ENCODE measurements at places on chromosomes 5 and 9.

GRCh38 chr9:83501565-83501964 lies 36.6 kb downstream of the FRMD3 start:
- no peak for DNase-seq

GRCh38 chr5:151047814-151048425 lies 27.5 kb downstream of the GPX3 start:
- DNase-seq = no peak

- DNase-seq = no peak
Observed at GRCh38 chr5:106699198-106699597, 971.5 kb downstream of the EFNA5 start.

DNA sequence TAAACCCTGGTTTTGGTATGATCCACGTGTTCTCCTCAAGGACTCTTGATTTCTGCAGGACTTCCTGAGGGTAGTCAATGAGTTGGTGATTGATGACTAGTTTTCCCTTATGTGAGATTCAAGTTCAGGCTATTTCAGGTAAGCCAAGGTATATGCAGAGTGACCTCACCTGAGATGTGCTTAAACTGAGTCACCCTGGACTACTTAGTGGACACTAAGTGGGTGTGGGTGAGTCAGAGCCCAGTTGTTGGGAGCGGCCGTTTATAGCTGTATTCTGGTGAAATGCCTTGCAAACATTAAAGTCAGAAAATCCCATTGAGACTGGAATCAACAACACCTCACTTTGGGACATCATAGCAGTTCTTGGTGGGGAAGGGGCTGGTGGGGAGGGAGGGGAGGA lies 62.9 kb downstream of the SLC28A3 start:
- no peak for DNase-seq

DNA sequence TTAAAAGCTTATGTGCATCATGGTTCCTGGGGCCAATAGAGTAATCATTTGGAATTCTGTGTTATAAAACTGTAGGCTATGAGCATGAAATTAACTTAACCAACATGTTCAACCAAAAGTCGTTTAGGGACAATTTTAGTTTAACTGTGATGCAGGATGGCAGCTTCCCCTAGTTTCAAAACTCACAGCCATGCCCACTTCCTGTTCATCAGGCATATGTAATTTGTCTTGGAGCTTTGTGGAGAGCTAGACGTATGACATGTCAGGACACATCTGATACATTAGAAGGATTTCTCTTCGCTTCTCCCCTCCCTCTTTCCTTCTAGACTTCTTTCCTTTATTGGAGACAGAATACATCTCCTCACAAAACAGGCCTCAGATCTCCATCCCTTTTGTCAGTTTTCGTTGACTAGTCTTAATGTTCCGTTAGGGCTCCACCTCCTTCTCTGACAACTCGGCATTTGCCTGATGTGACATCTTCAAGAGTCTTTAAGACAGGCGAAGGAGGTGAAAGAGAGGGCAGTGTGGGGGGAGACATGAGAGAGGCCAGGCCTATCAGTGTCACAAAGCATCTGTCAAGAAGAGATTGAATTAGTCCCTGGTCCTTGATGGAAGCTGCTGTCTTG lies 176.0 kb downstream of the MSX2 start:
- DNase-seq = no peak

GRCh38 chr5:10133830-10134229 lies 115.9 kb downstream of the ATPSCKMT start:
- DNase-seq = no peak

- DNase-seq = no peak
Observed at GRCh38 chr9:14180960-14181537, 132.9 kb downstream of the NFIB start.

DNA sequence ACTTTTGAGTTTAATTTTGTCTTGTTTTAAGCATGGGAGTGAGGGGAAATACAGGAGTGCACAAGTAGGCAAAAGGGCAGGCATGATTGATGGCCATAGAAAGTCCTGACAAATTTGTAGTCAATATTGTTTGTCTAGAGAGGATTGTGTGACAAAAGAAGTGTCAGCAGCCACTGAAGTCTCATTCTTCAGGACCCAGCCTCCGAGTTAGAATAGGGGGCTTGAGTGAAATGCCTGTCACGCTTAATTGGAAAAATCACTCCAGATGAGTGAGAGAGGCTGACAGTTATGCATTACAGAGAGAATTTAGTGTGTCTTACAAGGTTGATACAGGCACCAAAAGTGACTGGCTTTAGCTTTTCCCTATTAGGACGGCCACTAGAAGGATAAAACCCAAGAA lies 81.9 kb upstream of the RPS23 start:
- no peak for DNase-seq

DNA sequence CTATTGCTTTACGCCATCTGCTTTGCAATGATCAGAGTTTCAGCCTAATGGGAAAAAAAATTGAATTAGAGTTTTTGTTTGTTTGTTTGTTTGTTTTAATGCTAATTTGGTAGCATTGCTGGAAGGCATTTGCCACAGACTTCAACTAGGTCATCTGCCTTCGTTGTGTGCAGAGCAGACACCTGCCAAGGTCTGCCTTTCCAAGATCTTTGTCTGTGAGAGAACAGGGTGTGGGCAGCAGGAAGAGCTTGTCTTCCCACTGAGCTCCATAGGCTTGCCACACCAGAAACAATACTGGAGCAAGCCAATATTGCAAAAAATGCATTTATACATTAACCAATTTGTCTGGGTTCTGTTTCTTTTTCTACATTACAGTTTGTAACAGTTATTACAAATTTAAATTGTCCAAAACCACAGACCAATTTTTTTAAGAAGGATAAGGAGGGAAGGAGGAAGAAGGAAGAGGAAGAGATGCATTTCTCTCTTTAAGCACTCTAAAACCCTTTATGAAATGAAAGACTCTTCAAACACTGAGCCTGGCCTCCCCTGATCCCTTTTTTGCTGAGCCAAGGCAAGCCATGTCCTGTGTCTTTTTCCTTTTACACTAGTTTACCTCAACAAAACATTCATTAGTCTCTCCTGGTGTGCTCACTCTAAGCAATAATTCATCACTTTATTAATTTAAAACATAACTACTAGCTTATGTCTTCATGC lies 210.5 kb downstream of the SNX18 start:
- no peak for DNase-seq

DNA sequence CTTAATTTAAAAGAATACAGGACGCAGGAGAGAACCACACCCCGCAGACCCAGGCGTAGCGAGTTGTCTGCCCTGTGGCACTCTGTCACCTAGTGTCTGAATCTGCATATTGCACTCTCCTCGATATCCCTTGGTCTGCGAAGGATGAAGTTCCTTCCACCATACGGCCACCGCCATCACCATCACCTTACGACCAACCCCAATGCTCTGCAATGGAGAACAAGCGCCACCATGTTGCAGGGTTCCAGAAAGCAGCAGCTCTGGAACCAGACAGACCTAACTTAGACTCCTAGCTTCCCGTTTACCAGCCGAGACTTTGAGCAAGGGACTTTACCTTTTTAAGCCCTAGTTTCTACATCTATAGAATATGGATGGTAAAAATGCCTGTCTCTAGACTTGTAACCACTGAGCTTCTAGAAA lies 77.4 kb upstream of the DMRT1 start:
- no peak for DNase-seq

- DNase-seq = no peak
Observed at GRCh38 chr9:126720036-126720435, 84.8 kb upstream of the ZBTB43 start.

DNA sequence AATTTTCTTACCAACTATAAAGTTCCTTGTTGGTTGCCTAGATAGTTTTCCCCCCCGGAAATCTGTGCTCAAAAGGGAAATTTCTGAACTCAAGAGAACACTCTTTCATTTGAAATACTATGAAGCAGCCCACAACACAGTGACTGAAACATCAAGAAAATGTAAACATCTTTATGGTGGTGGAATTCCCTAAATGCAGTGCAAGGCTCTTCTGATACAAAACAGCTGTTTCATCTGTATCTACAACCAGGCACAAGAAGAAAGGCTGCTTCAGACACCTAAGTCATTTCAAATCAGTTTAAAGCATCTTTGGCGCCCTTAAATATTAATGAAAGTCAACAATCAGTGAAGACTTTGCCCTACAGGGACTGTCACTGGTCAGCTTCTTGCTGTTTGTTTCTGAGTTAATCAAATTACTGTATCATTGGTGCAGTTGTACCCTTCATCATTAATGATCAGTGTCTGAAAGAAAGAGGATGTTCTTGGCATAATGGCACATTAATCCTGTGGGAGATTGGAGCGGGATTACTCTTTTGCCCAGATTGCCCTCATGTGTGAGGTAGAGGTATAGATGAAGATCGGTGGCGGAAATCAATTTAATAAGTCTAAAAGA lies 947.0 kb downstream of the NR2F1-AS1 start:
- no peak for DNase-seq

- no peak for DNase-seq
Observed at GRCh38 chr9:77839459-77840140, 191.5 kb upstream of the GNA14 start.

GRCh38 chr9:137757139-137757538 lies 120.4 kb upstream of the CACNA1B start:
- no peak for DNase-seq

GRCh38 chr5:147567917-147568598 lies 58.2 kb upstream of the DPYSL3 start:
- DNase-seq = no peak

DNA sequence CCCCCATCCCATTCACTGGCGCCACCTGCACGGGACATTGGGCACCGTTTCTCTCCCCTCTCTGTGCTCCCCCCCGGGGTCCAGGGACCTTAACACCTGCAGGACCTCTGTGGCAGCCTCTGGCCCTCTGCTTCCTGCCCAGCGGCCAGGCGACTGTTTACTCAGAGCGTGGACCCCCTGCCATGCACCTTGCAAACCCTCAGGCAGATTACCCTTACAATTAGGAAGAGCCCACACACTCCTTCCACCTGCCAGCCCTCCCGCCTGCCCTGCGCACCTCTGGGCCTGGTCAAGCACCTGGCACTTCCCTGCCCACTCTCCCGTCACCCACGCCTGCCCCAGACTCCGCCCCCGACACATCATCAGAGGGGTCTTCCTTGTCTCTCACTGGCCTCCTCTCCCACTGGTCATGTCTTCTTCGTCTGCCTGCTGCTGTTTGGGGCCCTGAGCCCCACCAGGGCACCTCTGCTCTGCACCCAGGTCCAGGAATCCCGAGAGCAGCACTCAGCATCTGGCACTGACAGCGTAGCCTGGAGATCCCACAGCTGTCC lies 281.3 kb upstream of the IRX4 start:
- no peak for DNase-seq

GRCh38 chr9:86483496-86483895 lies 129.3 kb upstream of the TUT7 start:
- DNase-seq = no peak

All from activated CD8-positive, alpha-beta memory T cell treated with anti-CD3 and anti-CD28 coated beads for 1 hour (primary cell).